SW 1271 (cell line): ENCODE measurements at places on chromosomes 13 and 19.

- DNase-seq = no peak
These were observed 3.7 kb downstream of the KIRREL2 start for GRCh38 chr19:35860436-35860817.

DNA sequence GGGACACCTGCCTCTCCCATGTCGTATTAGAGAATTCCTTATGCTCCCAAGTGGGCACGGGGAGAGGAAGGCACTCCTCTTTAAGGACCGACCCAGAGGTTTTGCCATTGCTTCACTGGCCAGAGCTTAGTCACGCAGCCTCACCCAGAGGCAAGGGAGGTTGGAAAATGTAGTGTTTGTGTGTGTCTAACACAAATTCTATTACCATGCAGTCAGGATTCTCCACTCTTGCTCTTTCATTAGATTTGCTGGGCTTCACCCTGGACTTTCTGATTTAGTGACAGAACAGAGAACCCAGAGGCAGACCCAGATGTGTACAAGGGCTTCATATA, 14.6 kb upstream of the NCCRP1 start:
- no peak for DNase-seq

- no peak for DNase-seq
These were observed 94.5 kb downstream of the ARHGEF7 start for GRCh38 chr13:111209613-111210012.

DNA sequence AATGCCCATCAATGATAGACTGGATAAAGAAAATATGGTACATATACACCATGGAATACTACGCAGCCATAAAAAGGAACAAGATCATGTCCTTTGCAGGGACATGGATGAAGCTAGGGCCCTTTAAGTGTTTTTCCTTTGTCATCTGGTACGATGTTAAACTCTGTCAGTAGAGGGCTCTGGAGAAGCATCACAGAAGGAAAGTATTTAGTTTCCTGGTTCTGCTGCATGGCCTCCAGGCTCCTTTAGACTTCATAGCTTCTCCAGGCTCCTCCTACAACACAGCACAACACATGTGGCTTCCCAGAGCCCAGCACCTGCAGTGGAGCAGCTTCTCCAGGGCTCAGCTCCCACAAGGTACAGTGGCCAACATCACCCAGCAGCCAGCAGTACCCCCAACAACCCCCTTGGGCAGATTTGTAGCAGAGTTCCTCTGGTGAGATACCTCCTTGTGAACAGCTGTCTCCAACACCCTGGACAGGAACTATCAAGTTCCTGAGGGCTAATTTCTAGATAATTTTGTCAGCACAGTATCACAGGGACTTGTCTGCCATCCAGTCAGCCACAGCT, 63.4 kb downstream of the KCTD12 start:
- DNase-seq = peak; percentile 24

GRCh38 chr13:31049833-31050232, 111.9 kb downstream of the HSPH1 start:
- DNase-seq = no peak

DNA sequence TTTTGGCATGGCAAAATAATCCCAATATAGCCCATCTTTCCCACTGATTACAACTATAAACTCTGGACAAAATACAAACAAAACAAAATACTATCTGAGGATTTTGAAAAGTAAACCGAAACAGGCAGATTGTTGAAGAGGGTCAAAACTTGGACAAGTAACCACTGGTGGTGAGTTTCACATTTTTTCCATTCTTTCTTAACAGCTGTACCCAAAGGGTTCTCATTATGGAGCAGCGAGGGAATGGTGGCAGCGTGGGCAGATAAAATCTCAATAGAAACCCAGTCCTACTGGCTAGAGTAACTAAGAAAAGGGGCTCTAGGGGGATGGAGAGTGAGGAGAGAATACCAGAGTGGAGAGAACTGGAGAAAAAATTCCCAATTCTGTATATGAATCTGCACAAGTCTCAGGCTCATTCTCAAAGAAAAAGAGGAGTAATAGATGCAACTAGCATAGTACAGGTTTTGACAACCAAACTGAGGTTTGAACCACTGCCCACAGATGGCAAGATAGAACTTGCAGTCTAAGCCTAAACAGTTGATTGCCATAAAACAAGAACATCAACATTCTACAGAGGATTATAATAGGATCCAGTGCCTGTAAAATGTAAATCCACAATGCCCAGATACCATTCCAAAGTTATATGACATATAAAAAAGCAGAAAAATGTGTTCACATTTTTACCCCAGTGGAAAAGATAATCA, 284.5 kb downstream of the KCNRG start:
- no peak for DNase-seq

DNA sequence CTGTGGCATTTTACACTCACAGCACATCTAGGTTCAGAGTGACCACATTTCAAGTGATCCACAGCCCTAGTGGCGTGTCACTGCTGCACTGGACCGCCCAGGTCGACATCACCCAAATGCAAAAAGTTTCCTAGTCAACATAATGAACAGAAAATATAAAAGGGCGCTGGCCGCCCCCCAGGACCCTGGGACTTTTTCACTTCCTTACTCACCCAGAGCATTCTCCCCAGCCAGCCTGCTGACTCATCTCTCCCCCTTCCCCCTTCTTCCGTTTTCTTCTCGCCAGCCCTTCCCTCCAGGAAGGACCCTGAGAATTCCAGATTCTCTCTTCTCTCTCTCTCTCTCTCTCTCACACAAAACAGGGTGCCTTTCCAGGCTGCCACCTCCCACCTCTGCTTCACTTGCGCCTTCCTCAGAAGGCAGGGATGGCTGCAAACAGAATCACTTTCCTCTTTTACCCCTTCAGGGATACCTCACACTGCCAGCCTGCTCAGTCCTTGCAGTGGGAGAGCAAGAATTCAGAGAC, 21.0 kb upstream of the GRWD1 start:
- DNase-seq = no peak

DNA sequence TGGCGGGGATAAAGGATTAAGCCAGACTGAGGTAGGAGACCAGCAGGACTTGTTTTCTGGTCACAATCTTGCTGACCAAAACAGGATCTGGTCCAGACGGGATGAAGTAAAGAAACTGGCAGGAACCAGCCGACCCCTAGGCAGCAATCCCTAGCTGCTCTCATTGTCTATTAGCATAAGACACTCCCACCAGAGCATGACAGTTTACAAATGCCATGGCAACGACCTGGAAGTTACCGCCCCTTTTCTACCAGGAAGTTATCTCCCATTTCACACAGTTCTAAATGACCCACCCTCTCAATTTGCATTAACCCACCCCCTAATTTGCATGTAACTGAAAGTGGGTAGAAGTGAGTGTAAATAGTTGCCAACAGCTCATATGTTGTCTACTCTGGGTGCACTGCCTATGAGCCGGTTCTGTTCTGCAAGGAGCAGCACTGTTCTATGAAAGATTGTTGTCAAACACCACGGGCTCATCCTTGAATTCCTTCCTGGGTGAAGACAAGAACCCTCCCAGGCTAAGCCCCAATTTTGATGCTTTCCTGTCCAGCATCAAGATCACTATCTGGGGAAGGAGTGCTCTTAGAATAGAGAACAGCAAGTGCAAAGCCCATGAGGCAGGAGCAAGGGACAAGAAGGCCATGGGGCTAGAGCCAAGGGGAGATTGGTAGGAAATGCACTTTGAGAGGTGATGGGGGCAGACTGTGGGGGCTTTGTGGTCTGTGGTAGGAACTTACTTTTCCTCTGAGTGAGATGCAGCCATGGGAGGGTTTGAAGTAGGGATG, 13.9 kb upstream of the FBXO27 start:
- no peak for DNase-seq

- DNase-seq = no peak
These were observed 1.8 kb upstream of the NEK5 start for GRCh38 chr13:52130641-52131040.

DNA sequence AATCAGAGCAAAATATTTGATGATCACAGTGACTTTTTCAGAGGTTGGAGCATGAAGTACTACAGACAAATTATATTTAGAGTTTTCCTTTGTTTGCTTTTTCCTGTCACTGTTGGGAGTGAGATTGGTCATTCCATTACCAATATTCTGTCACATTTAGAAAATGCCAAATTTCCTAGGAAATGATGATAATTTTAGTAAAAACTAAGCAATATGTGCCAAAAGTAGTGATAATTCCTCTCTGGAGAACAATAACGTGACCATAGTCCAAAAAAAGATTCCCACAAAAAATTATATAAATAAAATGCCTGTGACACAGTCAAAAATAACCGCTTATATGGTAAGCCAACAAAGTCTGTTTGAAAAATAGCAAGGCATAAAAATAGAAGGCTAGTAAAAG, 2719.4 kb downstream of the PCDH9 start:
- DNase-seq = no peak

- no peak for DNase-seq
These were observed 802.3 kb upstream of the ARGLU1 start for GRCh38 chr13:107370015-107370785.

GRCh38 chr13:50998326-50998725, 88.7 kb downstream of the RNASEH2B start:
- DNase-seq = no peak

DNA sequence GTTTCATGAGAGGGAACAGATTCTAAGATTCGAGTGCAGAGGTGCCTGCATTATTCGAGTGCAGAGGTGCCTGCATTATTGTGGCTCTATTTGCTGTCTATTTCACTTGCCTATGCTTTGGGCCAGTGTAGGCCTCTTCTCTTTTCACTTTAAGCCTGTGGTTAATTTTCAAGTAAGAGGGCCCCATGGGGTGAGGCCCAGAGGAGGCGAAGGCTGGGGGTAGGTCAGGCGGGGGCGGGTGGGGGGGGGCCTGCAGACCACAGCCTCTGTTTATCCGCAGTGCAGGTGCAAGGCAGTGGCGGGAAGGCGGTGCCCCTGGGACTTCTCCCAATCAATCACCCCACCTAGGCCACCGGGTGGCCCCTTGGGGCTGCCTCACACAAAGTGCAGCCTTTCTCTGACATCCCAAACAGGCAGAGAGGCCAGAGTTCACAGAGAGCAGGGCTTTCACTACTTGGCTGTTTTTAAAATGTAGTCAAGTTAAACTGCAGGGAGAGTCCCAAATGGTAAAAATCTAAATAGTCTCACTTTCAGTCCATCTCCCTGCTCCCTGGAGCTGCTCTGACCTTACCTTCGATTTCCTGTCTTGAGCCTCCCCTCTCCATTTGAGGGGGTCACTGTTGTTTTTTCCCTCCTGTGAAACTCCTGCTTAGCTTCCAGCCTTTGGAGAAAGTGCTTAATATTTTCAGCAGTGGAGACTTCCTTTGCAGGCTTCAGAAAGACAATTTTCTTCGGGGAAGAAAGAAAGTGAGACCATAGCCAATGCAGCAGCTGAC, 249.0 kb downstream of the DLEU7 start:
- no peak for DNase-seq

- DNase-seq = no peak
These were observed 2678.4 kb downstream of the PCDH9 start for GRCh38 chr13:64551755-64552154.

- DNase-seq = no peak
These were observed 28.1 kb downstream of the ATP4B start for GRCh38 chr13:113629866-113630265.
